ENCODE measurements at places on chromosomes 3 and 15.

- no peak for DNase-seq
Measured at GRCh38 chr3:76972624-76973296, 67.1 kb upstream of the ROBO2 start.

GRCh38 chr3:112471596-112472325, 27.5 kb downstream of the BTLA start:
- no peak for DNase-seq

DNA sequence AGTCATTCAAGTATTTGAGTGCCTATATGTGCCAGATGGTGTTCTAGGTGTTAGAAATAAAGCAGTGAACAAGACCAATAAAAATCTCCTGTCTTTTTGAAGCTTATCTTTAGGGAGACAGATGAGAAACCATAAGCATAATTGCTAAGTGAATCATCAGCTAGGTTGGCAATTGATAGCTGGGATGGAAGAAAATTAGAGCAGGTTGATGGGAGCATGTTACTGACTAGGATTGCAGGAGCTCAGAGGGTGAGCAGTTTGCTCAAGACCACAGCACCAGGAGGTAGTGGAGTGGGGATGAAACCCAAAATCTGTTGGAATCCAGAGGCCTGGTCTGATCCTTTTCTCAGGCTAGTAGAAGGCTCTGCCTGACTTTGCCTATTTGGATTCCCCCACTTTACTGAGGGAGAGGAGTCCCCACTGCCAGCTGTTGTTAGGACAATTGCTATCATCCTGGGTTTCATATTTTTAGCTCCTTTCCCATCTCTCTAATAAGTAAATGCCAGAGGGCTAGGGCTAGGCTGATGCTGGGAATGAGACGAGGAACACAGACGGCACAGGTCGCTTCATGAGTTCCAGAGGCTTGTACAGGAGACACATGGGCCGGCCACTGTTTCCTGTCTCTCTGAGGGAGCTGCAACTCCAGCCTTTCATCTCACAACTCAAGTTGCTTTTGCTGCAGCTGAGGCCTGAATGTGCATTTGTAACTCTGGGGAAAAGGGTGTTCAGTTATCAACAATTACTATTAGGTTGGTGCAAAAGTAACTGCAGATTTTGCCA, 102.9 kb downstream of the CACNA1D start:
- DNase-seq = no peak

- DNase-seq = no peak
Measured at GRCh38 chr3:113546414-113546893, 14.1 kb downstream of the SIDT1 start.

GRCh38 chr3:73592154-73593144, 32.3 kb downstream of the PDZRN3 start:
- no peak for DNase-seq

GRCh38 chr3:36843065-36844051, 79.0 kb upstream of the DCLK3 start:
- peak; percentile 37 for DNase-seq

DNA sequence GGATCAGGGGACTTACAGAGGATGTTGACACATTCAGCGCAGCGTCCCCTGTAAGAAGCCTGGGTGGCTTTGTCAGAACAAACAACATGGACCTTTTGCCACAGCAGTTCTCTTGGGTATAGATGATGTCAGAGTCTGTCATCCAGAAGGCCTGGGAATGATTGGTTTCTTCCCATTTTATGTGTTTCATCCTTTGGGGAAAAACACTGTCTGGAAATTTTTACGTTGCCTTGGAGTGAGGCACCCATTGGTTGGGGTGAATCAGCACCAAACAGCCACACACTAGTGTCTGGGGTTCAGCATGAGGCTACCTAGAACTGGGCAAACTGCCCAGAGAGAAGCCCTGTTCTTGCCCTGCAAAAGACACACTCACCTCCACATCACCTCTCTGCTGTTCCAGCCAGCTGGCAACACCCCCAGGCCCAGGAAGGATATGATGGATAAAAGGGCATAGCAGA, 123.0 kb downstream of the FAM43A start:
- DNase-seq = no peak

DNA sequence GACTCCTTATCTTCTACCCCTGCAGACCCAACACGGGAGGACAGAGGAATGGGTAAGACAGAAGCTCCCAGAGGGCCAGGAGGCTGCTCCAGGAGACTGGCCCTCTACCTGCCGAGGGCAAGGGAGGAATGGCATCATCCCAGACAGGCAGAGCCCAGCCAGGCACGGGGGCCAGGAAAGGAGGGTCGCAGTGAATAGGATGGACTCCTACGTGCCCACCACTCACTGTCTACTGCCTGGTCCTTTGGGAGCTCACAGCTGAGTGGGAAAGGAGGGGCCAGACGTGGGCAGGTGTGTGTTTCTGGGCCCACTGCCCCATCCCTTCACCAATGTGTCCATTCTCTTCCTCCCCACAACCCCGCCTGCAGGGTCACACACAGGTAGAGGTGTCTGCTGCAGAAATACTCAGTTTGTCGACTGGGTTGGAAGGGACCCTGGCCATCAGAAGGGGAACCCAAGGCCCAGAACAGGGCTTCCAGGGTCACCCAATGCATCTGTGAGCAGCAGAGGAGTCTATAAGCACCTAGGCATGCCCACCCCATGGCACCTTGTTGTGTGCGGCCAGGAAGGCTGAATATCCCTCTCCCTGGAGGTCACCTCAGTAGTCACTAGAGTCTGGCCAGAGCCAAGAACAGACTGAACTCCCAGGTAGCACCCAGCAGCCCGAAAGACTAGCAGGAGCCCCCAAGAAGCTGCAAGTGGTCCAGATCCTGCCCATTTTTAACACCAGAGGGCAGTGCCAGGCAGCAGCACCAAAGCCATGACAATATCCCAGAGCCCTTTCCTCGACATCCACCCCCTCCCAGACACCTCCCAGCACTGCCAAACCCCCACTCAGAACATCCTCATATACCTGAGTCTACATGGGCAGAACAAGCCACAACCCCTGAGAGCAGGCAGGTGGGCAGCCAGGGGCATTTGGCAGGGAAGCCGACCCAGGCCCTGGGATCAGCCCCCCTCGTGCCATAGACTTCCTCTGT, 24.0 kb downstream of the TKT start:
- no peak for DNase-seq

- DNase-seq = no peak
Measured at GRCh38 chr3:185439745-185440466, 58.9 kb downstream of the TMEM41A start.

- DNase-seq = no peak
Measured at GRCh38 chr3:50259432-50260026, 9.4 kb upstream of the SEMA3B start.

DNA sequence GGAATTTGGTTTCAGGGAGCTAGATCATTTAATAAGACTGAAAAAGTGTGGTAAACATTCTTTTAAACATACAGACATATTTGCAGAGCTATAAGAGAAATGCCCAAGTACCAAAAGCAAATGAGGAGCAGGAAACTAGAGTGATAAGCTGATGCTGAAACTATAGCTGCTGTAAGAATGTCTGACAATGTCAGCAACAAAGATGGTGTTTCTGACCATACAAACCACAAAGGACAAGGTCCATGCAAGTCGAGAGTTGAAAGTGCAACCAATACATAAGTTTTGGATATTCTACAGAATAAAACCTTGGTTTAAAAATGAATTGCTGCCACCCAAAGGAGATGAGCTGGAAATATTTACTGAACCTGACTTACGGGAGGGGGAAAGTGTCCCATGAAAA, 610.2 kb downstream of the TBL1XR1 start:
- no peak for DNase-seq

- DNase-seq = no peak
Measured at GRCh38 chr3:50294492-50295403, 2.5 kb upstream of the IFRD2 start.

Measured in neural crest cell (in vitro differentiated cells).